ENCODE measurements at places on chromosomes 16 and 17.

GRCh38 chr17:40550608-40551007 is 14.7 kb downstream of the CCR7 start:
- DNase-seq: no peak

GRCh38 chr17:14902803-14903202 is 362.3 kb downstream of the PMP22 start:
- no peak for DNase-seq

DNA sequence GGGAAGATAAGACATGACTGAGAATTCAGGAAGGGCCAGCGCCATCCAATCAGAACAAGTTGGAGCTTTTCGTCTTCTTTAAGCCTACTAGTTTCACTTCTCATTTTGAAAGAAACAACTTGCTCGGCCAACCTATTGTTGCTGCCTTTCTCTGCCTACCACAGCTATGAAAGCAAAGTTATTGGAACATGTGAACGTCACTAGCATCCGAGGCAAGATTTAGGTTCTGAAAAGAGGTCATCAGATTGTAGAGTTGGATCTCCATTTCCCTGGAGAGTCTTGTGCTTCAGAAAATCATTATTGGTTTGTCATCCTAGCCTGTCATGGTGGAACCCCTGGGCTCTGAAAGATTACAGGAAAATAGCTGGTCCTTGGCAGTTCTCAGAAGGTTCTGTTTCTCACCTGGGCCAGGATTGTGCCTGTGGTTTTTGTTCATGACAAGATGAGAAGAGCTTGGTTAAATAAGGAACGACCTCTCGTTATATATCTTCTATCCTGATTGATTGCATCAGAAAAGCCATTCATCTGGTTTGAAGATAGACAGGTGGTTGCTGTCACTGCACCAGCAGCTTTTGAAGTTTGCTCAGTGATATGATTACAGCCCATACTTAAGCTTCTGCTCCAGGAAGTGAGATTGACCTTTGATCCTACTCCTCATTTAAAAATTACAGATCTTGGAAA is 25.3 kb downstream of the CDH13 start:
- peak; percentile 38 for DNase-seq

DNA sequence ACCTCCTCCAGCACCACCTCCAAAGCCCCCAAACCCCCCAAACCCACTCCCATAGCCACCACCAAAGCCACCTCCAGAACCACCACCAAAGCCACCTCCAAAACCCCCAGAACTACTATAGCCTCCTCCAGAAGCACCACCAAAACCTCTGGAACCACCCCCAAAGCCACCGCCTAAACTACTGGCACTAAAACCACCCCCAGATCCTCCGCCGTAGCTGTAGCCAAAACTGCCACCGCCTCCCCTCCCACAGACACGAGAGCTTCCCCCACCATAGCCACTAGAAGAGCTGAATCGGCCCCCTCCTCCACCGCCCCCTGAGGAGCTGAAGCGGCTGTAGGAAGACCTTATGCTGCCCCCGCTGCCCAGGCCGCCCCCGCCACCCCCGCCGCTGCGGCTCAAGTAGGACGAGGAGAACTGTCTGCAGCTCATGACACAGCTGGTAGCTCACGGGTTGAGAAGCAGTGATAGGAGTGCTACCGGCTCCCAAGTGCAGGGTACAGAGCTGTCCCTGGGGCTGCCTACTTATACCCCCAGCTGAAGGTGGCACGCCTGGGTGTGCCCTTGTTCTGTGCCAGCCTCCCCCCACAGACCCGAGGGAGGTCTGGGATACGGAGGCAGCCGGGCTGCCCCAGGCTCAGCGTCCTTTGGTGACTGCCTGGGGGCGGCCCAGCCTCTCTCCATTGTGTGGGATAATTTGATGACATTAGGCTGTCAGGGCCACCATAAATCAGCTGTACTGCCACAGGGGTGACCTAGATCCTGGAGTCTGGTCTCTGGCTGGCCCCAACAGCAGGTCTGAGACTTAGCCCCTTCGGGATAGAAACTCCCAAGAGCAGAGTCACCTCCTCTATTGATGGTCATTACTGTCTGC is at the start of gene KRT9:
Gene KRT9 (minus strand): TSS at position 499 of the 874 bp plus-strand sequence. CDS start 67 bp downstream, at position 432.
- no peak for DNase-seq

- DNase-seq: no peak
Measured at GRCh38 chr16:66298006-66298405, 68.5 kb upstream of the CDH5 start.

DNA sequence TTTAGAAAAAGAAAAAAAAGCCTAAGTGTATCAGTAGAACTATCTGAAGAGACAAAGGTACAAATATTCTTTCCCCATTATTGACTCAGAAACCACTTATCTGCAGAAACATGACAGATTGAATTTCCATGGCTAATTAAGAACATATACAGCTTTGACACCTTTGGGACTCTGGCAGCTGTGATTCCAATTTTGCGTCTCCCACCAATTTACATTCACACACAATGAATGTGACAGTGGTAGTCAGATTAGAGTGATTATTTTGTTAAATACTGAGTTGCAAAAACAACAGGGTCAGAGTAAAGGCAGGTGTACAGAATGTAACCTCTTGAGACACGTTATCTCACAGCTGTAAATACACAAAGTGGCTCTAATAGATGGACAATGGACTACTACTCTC is 5.3 kb upstream of the PPM1D start:
- no peak for DNase-seq

DNA sequence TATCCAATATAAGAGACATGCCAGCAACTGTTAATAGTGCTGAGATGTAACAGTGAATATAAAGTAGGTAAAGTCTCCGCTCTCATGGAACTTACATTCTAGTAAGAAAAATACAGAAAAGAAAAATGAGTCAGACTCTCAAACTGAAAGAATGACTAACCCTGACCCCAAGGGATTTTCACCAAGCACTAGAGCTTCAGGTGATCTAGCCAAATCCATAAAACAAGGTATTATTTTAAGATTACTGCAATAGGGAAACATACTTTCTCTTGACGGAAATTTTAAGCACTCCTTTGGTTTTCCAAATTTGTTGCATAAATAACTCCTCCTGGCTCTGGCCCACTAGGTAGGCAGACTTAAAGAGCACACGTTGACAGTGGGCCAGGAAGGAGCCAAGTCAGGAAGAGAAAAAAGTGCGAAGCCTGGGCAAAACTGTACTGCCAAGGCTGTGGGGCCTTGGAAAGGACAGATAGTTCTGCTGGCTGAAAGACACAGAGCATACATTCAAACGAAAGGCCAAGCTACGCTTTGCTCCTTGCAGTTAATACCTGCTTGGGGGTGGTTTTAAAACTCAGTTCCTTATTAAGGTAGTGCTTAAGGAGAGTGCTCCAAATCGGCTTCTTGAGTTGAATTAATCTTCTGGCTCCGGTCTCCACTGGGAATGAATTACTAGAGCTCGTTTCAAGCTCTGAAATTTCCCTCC is 1.4 kb downstream of the GOT2 start:
- no peak for DNase-seq

All from memory B cell (primary cell).